ENCODE measurements at places on chromosomes 4 and X. TPM values are rescaled to one million over a fixed set of nuclear protein-coding genes. Genes with fewer than 3 reads are reported as not detected.

The GRIA2 gene
- 4.1 TPM for total RNA-seq

The XG gene
- 4.8 TPM for total RNA-seq

The SLITRK4 gene
- 33.7 TPM for total RNA-seq

The DUSP21 gene
- total RNA-seq, result 0.72 TPM

The GAGE12H gene
- total RNA-seq, result not detected

The CEP44 gene
- total RNA-seq, result 33.7 TPM

The CT45A5 gene
- 0.72 TPM for total RNA-seq

The DHX15 gene
- 162 TPM for total RNA-seq

The CTAG2 gene
- not detected for total RNA-seq

The HTN1 gene
- 4.1 TPM for total RNA-seq

The FAT1 gene
- total RNA-seq, result 242 TPM

The PAGE1 gene
- total RNA-seq, result not detected

The MAML3 gene
- total RNA-seq, result 5.8 TPM

The SEPTIN11 gene
- total RNA-seq, result 438 TPM

The TMPRSS11A gene
- 3.1 TPM for total RNA-seq

The MAGIX gene
- 0.24 TPM for total RNA-seq

The CXCL1 gene
- 56.1 TPM for total RNA-seq

The GPR34 gene
- 44.5 TPM for total RNA-seq

The MTNR1A gene
- not detected for total RNA-seq

The TCEAL7 gene
- total RNA-seq, result 11.3 TPM

The TKTL1 gene
- total RNA-seq, result 22.4 TPM

The NPY1R gene
- total RNA-seq, result 0.72 TPM

The DGAT2L6 gene
- 0.96 TPM for total RNA-seq

The BEX4 gene
- 24.6 TPM for total RNA-seq

The BRS3 gene
- total RNA-seq, result 1.2 TPM

The SLC10A6 gene
- total RNA-seq, result not detected

The IQCM gene
- total RNA-seq, result not detected

The IL2 gene
- total RNA-seq, result not detected

The WDR13 gene
- 64.0 TPM for total RNA-seq

The PNCK gene
- 24.1 TPM for total RNA-seq

The LGI2 gene
- 2.9 TPM for total RNA-seq
